ENCODE measurements at places on chromosomes 6 and 20.

- DNase-seq = no peak
These were observed 526.7 kb upstream of the ADGRB3 start for GRCh38 chr6:68108233-68108835.

- no peak for DNase-seq
These were observed 1282.3 kb upstream of the GJE1 start for GRCh38 chr6:140850438-140850837.

- no peak for DNase-seq
These were observed 129.5 kb upstream of the PTPN1 start for GRCh38 chr20:50380697-50381040.

DNA sequence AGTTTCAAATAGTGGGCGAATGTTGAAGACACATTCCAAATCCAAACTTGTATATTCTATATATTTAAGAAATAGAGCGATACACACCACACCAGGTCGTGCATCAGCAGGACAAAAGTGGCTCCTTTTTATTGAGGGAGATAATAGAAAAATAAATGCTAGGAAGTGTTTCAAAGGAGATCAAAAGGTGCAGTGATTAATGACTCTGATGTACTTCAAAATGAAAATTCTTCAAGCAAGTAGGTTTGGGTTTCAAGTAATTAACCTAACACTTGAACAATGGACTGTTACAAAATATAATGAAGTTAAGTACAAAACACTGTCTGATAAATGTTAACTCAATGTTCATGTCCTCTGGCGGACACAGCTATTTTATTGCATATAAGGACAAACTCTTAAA, 185.9 kb downstream of the BTBD9 start:
- no peak for DNase-seq

- DNase-seq = no peak
These were observed 59.5 kb downstream of the SAMD3 start for GRCh38 chr6:130163266-130163665.

GRCh38 chr6:79420054-79420453, 117.2 kb downstream of the LCA5 start:
- no peak for DNase-seq

DNA sequence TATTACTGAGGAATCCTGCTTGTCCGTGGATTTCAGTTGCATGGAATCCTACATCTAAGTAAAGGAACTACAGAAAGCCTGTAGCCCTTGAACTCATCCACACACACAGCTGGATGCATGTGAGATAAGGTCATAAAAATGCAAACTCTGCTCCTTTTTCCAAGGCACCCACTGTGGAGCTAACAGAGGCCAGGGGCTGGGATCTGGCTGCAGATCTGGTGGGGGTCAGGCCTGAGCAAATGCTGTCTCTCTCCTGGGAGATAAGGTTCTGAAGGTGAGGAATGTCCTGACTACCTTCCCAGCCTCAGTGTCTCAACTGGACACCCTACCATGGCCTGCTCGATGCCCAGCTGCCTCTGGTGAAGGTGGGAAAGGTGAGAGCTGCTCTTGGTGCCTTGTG, 321.5 kb downstream of the LRFN2 start:
- no peak for DNase-seq

DNA sequence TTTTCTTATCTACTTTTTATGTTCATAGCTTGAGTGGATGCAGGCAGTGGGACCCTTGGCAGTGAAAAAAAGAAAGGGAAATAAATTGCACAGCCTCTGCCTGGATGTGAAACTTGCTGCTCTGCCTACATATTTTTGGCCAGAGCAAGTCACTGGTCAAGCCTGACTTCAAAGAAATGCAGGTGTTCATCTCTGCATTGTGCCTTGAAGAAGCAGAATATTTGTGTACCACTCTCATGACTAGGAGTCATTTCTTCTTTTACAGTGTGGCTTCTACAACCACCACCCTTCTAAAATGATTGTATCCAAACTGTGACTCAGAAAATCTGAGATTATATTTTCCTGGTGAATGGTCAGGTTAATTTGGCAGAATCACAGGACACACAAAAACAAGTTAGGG, 2.5 kb upstream of the KATNA1 start:
- DNase-seq = no peak

DNA sequence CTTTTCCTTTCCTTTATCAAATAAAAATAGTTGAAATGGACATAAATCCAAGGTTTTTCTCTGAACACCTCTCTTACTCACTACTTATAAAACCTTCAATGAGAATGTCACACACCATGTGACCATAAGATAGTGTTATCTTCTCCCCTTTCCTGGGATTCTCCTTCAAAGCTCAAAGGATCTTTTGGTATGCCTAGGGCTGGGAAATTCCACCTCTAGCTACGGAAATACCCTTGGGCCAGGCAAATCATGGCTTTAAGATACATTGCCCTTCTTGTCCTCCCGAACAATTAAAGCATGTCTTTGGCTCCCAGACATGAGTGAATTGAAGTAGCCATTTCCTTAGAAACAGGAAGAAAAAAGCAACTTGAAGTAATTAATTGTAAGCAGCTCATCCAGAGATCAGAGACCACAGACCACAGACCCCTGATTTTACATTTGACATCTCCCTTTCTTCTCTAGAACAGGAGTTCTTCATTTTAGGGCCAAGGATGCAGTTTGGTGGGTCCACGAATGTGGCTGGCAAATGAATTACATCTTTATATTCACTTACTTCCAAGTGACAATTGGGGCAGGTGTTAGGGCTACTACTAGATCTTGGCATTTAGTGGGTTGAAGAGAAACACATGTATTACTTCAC, 4.1 kb downstream of the PLCB4 start:
- no peak for DNase-seq

DNA sequence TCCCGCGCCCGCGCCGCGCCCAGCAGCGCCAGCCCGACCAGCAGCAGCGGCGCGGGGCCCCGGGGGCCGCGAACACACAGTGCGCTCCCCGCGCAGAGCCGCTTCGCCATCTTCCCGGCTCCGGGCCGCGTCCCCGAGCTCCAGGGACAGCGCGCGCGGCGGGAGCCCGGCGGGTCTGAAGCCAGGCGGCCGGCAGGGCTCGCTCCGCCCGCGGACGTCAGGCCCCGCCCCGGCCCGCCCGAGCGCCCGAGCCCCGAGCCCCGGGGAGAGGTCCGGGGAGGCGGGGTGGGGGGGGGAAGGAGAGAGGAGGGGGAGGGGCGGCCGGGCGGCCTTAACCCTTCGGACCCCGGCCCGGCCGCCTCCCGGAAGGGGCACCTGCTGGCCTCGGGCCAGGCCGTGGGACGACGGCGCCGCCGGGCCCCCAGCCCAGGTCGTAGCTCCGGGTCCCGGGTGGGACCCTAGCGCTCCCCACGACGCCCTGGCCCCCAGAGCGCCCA, at the start of gene LAMA5:
LAMA5 (minus strand) TSS at position 177 of the 497 bp plus-strand sequence; CDS start at position 110, 67 bp downstream.
- DNase-seq = peak; percentile 32

DNA sequence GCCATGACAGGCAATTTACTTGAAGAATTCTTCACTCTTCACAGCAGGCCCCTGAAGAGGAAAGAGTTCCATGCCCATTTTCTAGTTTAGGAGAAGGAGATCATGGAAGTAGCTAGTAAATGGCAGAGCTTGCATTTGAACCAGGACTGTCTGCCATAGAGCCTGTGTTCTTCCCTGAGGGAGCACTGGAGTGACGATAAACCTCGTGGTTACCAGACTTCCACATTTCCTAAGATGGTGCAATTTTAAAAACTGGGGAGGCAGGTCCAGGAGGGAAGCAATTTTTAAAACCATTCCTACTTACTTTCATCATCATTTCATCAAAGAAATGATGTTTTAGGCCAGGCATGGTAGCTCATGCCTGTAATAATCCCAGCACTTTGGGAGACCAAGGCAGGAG, 36.8 kb downstream of the STK35 start:
- no peak for DNase-seq

GRCh38 chr20:61115364-61116065, 136.5 kb upstream of the CDH4 start:
- no peak for DNase-seq

- DNase-seq = no peak
These were observed 343.5 kb downstream of the TAF4 start for GRCh38 chr20:61722146-61722678.

- no peak for DNase-seq
These were observed 78.2 kb upstream of the SULF2 start for GRCh38 chr20:47863315-47863965.

GRCh38 chr20:50584687-50585086, 74.5 kb downstream of the PTPN1 start:
- no peak for DNase-seq

- no peak for DNase-seq
These were observed 8.4 kb downstream of the RBBP8NL start for GRCh38 chr20:62418709-62419487.

DNA sequence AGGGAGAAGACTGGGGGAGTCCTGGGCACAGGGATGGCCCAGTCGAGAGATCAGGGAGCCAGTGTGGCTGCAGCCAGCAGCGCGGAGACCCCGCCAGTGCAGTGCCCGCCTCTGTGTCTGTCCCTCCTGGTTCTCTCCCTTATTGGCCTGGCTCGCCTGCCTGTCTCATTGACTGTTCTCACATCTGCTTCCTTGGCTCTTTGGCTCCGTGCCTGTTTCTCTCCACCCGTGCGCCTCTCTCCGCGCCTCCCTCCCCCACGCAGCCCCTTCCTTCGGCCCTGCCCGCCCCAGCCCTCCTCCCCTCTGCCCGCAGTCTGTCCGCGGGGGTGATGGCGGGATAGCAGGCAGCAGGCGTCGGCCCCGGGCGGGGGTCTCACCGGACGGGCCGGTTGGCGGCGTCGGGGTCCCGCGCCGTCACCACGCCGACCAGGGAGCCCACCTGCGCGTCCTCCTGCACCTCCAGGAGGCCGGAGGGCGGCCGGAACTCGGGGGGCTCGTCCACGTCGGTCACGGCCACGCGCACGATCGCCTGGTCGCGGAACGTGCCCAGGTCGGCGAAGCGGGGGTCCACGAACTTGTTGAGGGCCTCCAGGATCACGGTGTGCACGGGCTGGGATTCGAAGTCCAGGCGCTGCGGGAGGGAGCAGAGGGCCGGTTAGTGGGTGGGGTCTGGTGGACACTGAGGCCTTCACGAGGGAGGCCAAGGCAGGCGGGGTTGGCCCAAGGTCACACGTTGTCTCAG, 92.0 kb downstream of the CD40 start:
- DNase-seq = no peak

DNA sequence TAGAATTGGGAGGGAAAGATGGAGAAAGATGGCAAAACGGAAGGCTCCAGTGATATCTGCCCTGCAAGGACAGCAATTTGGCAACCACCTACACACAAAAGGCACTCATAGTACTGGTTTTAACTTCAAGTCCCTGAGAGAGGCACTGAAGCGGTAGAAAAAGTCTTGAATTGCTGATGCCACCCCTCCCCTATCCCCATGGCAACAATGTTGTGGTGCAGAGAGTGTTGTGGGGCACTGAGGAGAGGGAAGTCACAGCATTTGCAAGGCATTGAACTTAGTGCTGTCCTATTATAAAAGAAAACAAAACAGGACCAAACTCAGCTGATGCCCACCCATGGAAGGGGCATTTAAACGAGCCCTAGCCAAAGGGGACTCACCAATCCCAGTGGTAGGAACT, 343.7 kb downstream of the HAO1 start:
- no peak for DNase-seq

GRCh38 chr6:46453741-46454316, 37.4 kb downstream of the RCAN2 start:
- no peak for DNase-seq

GRCh38 chr6:108988296-108988695, 106.3 kb downstream of the SESN1 start:
- DNase-seq = no peak

GRCh38 chr6:112502351-112503090, 155.4 kb downstream of the RFPL4B start:
- DNase-seq = no peak

DNA sequence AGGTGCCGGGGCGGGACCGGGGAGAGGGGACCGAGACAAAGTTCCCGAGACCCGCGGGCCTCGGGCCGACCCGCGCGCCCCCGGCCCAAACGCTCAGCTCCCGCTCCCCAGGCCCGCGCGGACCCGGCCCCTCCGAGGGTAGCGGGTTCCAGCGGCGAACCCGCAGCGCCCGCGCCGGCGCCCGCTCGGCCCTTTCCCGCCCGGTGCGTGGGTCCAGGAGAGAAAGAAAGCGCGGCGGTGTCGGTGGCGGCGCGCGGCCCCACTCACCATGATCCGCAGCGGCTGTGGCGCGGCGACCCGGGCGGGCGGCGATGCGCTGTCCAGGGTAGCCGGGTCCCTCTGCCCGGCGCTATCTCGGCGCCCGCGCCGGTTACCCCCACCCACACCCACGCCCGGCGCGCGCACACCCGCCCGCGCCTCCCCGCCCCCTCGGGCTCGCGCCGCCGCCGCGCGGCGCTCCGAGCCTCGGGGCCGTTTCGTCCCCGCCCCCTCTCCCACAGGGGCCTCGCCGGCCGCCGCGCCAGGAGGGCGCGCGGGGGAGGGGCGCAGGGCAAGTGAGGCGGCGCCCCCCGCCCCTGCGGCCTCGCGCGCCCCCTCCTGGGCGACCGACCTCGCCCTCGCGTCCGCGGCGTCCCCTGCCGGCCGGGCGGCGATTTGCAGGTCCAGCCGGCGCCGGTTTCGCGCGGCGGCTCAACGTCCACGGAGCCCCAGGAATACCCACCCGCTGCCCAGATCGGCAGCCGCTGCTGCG, at the start of gene ELOVL2:
ELOVL2 (minus strand) TSS at position 345 of the 751 bp plus-strand sequence; CDS start at position 270, 75 bp downstream.
- DNase-seq = peak; percentile 9

DNA sequence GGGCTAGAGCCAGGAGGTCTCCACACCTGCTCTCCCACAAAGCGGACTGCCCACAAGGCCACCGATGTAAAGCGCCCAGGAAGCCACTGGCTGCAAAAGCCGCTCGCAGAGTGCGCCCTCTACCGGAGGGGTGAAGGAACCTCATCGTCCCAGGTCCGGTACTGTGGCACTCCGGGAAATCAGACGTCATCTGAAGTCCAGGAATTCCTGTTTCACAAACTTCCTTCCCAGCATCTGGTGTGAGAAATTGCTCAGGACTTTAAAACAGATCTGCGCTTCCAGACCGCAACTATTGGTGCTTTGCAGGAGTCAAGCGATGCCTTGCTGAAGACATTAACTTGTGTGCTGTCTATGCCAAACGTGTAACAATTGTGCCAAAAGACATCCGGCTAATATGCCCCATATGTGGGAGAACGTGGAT, 115.1 kb upstream of the ARID1B start:
- DNase-seq = peak; percentile 17

- DNase-seq = peak; percentile 39
These were observed 608 bp upstream of the EIF2S2 start for GRCh38 chr20:34112600-34113101.

GRCh38 chr6:17640477-17640917, 40.4 kb downstream of the FAM8A1 start:
- no peak for DNase-seq

DNA sequence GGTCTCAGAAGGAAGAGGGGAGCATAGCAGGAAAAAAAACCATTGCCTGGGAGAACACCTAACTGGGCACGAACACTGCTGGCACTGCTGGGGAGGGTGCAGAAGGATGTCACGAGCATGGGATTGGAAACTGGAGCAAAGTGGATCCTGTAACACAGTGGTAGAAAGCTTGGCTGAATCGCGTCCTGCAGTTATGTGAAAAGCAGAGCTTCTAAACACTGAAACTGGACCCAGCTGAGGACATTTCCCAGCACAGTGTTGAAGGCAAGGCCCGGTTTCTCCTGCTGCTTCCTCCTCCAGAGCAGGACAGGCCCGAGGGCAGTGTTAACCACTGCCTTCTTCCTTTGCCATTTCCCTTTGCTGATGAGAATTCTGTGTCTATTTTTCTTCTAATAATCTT, 6.7 kb downstream of the APMAP start:
- no peak for DNase-seq

- no peak for DNase-seq
These were observed 65.5 kb upstream of the PRL start for GRCh38 chr6:22362361-22362760.
